ENCODE measurements at places on chromosomes 13 and 19.

- DNase-seq = no peak
Measured at GRCh38 chr13:73578251-73578875, 519.6 kb downstream of the KLF5 start.

DNA sequence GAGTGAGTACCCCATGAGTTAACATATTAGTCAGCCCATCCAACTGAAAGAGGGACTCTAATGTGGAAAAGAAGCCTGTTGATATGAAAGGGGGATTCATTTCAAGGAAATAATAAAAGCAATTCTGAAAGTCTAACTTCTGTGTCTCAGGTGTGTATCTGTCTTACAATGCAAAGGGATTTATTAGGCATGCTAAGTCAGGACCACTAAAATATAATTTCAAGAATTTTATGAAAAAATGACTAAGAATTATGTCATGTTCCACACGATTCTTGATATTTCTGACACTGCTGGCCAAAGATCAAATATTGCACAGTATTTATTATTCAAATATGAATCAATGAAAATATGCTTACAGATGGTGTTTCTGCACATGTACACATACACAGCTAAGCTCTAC is 130.8 kb downstream of the KLF12 start:
- no peak for DNase-seq

DNA sequence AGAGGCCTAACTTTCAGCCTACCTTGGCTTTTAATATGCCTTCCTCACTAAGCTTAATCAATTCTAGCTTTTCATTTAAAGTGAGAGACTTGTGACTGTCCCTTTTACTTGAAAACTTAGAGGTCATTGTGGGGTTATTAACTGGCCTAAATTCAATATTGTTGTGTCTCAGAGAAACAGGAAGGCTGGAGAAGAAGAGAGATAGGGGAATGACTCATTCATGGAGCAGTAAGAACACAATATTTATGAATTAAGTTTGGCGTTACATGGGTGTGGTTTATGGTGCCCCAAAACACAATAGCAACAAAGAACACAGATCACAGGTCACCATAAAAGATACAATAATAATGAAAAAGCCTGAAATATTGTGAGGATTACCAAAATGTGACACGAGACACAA is 612.1 kb downstream of the TBC1D4 start:
- DNase-seq = no peak

DNA sequence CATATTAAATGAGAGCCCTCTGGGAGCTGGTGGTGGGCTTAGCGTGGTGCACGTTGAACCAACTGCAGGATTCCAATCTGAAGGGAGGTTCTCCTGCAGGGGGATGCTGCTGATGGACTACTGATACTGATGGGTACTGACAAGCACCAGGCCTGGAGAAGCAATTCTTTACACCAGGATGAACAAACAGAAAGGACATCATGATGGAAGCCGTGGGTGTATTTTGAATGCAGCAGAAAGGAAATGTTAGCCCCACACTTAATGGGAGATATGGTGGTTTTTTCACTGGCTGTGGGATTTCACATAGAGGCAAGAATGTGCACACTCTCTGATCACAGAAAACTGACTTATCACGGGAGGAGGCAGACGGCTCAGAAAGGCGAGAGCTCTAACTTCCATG is 299.7 kb downstream of the TEX29 start:
- no peak for DNase-seq

DNA sequence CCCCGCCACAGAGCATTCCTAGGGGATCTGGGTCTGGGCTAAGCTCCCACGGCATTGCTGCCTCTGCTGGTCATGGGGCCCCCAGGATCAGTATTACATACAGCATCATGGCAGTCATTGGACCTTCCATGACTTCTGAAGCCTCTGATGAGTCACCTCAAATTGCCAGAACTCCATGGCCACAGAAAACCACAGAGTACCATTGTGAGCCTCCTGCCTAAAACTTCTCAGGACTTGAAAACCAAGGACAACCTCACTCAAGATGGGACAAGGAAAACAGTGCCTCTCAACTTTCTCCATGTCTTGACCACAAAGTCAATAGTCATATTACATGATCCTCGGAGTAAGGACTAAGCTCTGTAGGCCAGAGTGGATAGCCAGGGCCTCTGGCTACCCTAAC is 306.0 kb downstream of the GPC5 start:
- DNase-seq = no peak

- DNase-seq = no peak
Measured at GRCh38 chr19:18814063-18814462, 17.7 kb upstream of the UPF1 start.

- DNase-seq = no peak
Measured at GRCh38 chr19:1446713-1447481, 3.0 kb upstream of the APC2 start.

GRCh38 chr13:65595916-65596315 is 1634.2 kb downstream of the PCDH9 start:
- no peak for DNase-seq

- DNase-seq = no peak
Measured at GRCh38 chr19:6754136-6754535, 13.1 kb downstream of the SH2D3A start.

DNA sequence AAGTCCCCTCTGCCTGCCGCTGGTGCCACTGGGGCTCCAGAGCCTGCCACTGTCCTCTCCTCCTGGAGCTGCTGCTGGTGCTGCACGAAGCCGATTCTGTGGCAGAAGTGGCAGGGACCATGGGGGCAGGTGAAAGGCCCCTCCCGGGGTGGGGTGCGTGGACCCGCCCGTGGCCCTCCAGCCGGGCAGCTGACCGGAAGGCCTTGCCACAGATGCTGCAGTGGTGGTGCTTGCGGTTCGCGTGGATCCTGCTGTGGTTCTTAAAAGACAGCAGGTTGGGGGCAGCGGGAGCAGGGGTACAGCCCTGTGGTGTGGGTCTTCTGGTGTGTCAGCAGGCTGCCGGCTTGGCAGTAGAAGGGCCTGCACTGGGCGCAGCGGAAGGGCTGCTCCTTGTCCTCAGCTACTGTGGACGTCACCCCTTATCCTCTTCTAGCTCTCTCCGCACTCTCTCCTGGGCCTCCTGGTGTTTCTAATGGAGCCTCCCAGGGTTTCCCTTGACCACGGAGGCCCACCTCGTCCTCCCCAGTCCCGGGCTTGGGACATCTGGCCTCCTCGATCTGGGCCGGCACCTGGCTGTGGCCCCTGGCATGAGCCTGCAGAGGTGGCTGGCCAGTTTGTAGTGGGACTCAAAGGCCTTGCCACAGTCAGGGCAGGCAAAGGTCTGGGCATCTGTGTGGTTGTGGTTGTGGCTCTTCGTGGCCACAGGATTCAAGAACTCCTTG is 380.4 kb downstream of the OLFM4 start:
- no peak for DNase-seq

DNA sequence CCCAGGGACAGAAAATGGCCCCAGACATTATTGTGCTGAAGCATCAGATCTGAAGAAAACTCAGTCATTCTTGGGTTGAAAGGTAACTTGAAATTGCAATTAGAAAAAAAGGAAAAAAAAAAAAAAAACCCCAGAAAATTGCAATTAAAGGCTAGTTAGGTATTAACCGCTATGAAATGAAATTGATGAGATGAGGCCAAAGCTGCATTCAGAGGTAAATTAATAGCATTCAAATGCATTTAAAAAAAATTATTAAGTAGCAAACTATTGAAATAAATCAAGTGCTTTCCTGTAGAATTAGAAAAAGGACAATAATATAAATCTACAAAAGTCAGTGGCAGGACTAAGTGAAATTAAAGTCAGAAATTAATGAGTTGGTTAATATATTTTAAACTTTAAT is 6.4 kb downstream of the PGLS start:
- no peak for DNase-seq

DNA sequence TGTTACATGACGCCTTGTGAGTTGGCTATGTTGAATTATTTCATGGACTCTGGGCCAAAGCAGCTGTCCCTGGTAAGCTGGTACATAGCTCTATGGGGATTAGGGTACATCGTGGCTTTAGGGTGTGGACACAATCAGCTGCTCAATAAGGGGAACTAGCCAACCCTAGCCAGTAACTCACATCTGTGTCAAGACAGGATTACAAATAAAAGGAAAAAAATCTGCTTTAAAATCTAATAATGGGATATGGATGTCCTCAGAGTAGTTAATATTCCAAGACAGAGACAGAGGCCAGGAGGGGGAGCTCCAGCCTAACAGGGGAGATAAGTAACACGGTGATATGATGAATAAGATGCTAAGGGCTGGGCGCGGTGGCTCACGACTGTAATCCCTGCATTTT is 21.1 kb upstream of the ZNF766 start:
- peak; percentile 42 for DNase-seq

DNA sequence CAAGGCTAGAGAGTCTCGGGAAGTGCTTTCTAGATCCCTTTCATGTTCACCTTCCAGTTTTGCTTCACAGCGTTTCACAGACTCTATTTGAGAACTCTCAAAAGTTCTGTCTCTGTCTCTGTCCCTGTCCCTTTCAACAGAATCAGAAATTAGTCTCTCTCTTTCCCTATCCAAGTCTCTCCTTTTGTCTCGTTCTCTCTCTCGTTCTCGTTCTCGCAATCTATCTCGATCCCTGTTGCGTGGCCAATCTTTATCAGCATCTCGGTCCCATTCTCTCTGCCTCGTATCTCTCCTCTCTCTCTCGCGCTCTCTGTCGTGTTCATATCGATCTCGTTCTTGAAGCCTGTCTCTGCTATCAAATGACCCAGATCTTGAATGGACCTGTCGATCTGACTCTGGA is 85.0 kb downstream of the ZC3H13 start:
- no peak for DNase-seq

DNA sequence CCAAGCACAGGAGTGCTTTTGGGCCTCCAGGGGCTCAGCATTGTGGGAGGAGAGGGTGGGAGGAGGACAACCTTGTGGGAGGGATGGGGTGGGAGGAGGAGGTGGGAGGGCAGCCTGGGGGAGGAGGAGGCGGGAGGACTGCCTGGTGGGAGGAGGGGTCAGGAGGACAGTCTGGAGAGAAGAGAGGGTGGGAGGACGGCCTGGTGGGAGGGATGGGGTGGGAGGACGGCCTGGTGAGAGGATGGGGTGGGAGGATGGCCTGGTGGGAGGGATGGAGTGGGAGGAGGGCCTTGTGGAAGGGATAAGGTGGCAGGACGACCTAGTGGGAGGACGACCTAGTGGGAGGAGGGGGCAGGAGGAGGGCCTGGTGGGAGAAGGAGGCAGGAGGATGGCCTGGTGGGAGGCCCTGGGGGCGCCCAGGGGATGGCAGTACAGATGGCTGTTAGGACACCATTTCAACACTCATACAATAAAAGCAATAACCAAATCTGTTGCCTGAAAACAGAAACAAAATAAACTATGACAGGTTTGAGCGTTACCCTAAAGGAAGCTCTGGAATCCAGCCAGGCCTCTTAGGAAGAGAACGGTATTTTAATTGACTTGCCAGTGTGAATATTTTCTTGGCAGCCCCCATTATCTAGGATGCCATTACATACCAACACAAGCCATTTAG is 63.7 kb downstream of the CRYL1 start:
- DNase-seq = no peak

GRCh38 chr19:6891761-6892385 is 4.5 kb downstream of the ADGRE1 start:
- no peak for DNase-seq

GRCh38 chr19:15717809-15718208 is 10.0 kb upstream of the OR10H2 start:
- no peak for DNase-seq

GRCh38 chr19:16161840-16162239 is 11.5 kb downstream of the CIB3 start:
- DNase-seq = no peak
